ENCODE measurements at places on chromosomes 3 and 15.

DNA sequence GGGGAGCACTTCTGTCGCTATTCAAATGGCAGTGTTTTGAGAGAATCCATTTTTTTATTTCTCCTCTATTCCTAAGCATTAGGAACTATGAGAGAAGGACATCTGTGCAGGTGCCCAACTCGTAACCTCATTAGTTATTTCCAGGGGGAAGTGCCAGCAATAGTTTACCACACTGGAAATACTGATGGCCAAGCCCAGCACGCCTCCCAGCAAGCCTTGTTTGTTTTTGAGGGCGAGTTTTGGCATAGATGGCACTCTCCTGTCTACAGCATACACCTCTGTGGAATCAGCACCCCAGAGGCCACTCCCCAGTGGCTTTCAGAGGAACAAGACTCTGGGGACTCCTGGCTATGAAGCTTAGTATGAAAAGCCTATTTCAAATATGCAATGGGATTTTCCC lies 36.6 kb downstream of the FAN1 start:
- no peak overlapping the region for H3K4me3 ChIP-seq
- H3K4me1 ChIP-seq = no peaks in the 10 kb centered on the region
- no peaks in the 10 kb centered on the region for H3K27me3 ChIP-seq

- no peak overlapping the region for H3K27ac ChIP-seq
- H3K36me3 ChIP-seq = no peaks in the 10 kb centered on the region
- DNase-seq = no peak
- no peak overlapping the region for H3K4me3 ChIP-seq
- peaks cover 68% of the 10 kb centered on the region for H3K27me3 ChIP-seq
Measured at GRCh38 chr3:138112362-138112761, 3.0 kb downstream of the DZIP1L start.

DNA sequence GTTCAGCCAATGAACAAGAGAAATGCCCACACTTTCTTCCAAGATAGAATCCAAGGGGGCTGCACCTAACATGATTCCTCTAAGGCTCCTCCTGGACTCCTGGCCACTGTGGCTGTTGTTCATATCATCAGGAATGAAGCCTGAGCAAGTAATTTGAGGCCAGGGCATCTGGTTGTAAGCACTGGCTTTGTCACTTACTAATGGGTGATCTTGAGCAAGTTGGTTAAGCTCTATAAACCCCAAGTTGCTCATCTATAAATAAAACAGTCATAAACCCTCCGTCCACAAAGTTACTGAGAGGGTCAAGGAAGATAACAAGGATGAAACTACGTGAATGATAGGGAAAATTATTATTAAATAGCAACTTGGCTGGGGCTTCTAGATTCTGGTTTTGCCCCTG lies 58.3 kb downstream of the CDC25A start:
- DNase-seq = no peak
- no peaks in the 10 kb centered on the region for H3K4me1 ChIP-seq
- no peaks in the 10 kb centered on the region for H3K36me3 ChIP-seq
- no peak overlapping the region for H3K4me3 ChIP-seq
- no peak overlapping the region for H3K27ac ChIP-seq
- no peaks in the 10 kb centered on the region for H3K27me3 ChIP-seq

- no peak overlapping the region for H3K4me3 ChIP-seq
- peaks cover 23% of the 10 kb centered on the region for H3K4me1 ChIP-seq
- peak overlapping the region; percentile 92 for H3K27ac ChIP-seq
Measured at GRCh38 chr3:183468424-183468823, 40.0 kb upstream of the MCF2L2 start.

DNA sequence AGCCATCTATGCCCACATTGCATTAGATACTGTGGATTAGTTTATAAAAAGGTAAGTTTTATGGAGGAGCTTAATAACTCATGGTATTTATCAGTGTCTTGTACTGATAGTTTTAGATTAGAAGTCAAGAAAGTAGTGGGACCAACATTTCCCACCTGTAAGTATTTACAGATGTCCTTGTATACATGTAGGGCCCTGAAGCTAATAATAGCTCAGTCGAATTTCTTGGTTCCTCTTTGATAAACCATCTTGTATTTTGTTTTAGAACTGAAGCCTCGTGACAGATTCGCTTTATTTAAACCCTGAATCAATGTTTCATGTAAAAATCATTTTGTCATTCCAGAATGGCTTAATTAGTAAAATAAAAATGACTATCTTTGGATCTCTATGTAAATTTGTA lies 73.4 kb downstream of the CRYBG3 start:
- no peak for DNase-seq
- H3K27me3 ChIP-seq = no peaks in the 10 kb centered on the region
- no peak overlapping the region for H3K27ac ChIP-seq
- H3K4me3 ChIP-seq = no peak overlapping the region

GRCh38 chr3:7397097-7397496 lies 536.2 kb downstream of the GRM7 start:
- H3K36me3 ChIP-seq = no peaks in the 10 kb centered on the region
- DNase-seq = no peak
- no peaks in the 10 kb centered on the region for H3K4me1 ChIP-seq
- no peaks in the 10 kb centered on the region for H3K27me3 ChIP-seq

DNA sequence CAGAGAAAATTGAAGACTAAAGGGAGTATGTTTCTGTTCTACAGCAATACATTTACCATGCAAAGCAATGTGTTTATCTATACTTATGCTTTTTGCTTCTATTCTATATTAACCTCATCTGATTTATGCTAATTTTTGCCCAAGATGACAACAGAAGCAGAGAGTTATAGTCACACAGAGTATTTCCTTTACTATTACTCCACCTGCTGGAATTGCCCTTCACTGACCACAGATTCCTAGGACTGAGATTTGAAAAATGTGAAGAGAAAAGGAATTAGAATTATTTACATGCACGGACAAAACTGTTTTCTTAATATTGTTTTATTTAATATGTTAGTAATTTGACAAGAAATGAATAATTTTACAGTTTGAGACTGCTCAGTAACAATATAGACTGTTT lies 745.6 kb downstream of the VGLL3 start:
- no peak overlapping the region for H3K27ac ChIP-seq
- no peaks in the 10 kb centered on the region for H3K36me3 ChIP-seq
- H3K4me3 ChIP-seq = no peak overlapping the region
- no peak for DNase-seq
- no peaks in the 10 kb centered on the region for H3K4me1 ChIP-seq
- no peaks in the 10 kb centered on the region for H3K27me3 ChIP-seq

DNA sequence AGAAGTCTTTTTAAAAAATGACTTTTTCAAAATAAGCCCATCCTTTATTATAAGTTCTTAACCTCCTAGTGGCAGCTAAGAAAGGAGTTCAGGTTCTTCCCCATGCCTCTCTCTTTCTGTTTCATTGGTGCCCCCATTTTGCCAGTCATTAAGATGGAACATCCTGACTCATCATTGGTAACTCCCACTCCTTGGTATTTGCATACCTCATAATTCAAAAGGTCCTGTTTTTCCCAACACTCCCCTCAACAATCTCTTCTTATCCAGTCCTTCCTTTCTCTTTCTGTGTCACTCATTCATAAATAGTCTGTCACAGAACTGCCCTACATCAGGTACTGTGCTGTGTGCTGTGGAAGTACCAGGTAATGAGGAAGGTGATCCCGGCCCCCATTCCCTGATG lies 394.0 kb downstream of the FOXP1 start:
- peak overlapping the region; percentile 96 for H3K27ac ChIP-seq
- no peak for DNase-seq
- peaks cover 86% of the 10 kb centered on the region for H3K36me3 ChIP-seq
- peaks cover 90% of the 10 kb centered on the region for H3K4me1 ChIP-seq
- H3K27me3 ChIP-seq = no peaks in the 10 kb centered on the region

GRCh38 chr3:81268526-81268925 lies 492.9 kb downstream of the GBE1 start:
- H3K27ac ChIP-seq = no peak overlapping the region
- no peaks in the 10 kb centered on the region for H3K4me1 ChIP-seq
- H3K27me3 ChIP-seq = no peaks in the 10 kb centered on the region
- H3K36me3 ChIP-seq = no peaks in the 10 kb centered on the region
- no peak for DNase-seq

- peak overlapping the region; percentile 88 for H3K4me3 ChIP-seq
- peak; percentile 77 for DNase-seq
- peak overlapping the region; percentile 92 for H3K27ac ChIP-seq
- H3K27me3 ChIP-seq = no peaks in the 10 kb centered on the region
- peaks cover 24% of the 10 kb centered on the region for H3K36me3 ChIP-seq
- H3K4me1 ChIP-seq = peaks cover 45% of the 10 kb centered on the region
Measured at GRCh38 chr3:171460725-171461524, 720 bp upstream of the TNIK start.

- peaks cover 31% of the 10 kb centered on the region for H3K36me3 ChIP-seq
- H3K27me3 ChIP-seq = no peaks in the 10 kb centered on the region
- no peak overlapping the region for H3K27ac ChIP-seq
- H3K4me1 ChIP-seq = no peaks in the 10 kb centered on the region
- H3K4me3 ChIP-seq = no peak overlapping the region
Measured at GRCh38 chr15:100651253-100651652, 48.9 kb downstream of the ASB7 start.

DNA sequence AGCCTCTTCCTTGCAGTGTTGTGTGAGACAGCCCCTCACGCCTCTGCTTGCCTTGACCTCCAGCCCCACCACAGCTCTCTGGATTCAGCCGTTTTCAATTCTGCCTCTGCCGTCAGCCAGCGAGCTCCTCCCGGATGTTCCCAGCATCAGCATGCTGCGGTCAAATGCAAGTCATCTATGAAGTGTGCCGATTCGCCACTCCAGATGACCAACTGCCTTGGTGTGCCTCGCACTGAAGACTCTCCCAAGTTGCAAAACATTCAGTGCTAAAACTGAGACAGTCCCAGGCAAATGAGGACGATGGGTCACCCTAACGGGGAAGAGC lies 30.6 kb upstream of the RASA2 start:
- H3K4me3 ChIP-seq = no peak overlapping the region
- DNase-seq = no peak
- no peak overlapping the region for H3K27ac ChIP-seq

DNA sequence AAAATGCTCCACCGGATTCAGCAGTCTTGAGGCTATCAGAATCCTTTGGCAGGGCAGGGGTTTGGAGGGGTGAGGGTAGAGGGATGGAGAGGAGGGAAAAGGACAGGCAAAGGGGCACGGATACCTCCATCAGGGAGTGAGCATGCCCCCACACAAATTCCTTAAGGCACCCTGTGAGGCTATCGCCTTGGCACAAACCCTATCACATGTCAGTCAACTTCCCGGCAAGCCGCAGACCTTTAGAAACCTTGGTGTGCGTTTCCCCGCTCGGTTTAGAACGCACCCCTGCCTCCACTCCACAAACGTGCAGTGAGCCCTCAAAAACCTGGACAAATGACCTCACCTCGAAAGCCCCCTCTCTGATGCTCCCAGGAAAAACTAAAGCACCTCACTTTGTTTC lies 422 bp upstream of the SETMAR start:
- peaks cover 39% of the 10 kb centered on the region for H3K36me3 ChIP-seq
- H3K27ac ChIP-seq = peak overlapping the region; percentile 100

DNA sequence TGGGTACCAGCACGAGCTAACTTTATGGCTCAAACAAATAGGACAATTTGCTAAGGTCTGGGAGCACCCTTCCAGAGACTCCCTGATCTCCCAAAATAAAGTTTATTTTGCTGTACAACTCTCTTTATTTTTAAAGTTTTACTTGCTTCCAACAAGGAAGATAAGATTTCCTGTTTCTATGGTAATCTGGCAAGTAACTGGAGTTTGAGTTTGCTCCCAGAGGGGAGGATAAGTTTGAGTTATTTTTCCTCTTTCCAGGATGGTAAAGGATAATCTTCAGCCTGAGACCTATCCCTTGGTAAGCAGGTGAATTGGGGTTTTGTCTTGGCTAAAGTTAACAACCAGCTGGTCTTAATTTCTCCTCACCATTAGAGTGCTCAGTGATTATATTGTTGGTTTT lies 1019.4 kb upstream of the ALCAM start:
- H3K27me3 ChIP-seq = no peaks in the 10 kb centered on the region
- no peak overlapping the region for H3K27ac ChIP-seq
- DNase-seq = no peak
- no peaks in the 10 kb centered on the region for H3K36me3 ChIP-seq

DNA sequence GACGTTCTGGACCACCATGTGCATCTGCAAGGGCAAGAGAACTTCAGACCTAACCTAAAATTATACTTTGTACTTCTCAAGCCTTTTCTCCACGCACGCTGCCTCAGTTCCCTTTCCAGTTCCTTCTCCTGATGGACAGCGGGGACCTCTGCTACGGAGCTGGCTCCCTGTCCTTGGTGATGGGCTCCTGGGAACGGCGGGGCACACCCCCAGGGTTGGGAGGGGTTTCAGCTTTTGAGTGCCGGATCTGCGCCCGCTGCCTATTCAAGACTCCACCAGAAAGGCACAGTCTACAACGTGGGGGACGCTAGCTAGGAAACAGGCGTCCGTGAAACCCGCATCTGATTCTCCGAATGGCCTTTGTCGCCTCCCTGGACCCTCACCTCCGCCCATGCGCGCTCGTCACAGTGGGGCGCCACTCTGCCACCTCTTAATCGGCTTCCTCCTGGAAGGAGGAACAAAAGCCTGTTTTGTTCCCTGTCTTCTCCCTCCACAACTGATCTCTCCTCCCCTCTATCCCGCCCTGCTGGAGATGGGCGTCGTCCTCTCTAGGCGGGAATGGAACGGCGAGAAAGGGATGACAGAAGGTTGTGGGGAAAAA lies 2.2 kb downstream of the GPR149 start:
- H3K4me1 ChIP-seq = peaks cover 1% of the 10 kb centered on the region
- DNase-seq = no peak
- no peak overlapping the region for H3K4me3 ChIP-seq
- peaks cover 44% of the 10 kb centered on the region for H3K27me3 ChIP-seq
- no peak overlapping the region for H3K27ac ChIP-seq

DNA sequence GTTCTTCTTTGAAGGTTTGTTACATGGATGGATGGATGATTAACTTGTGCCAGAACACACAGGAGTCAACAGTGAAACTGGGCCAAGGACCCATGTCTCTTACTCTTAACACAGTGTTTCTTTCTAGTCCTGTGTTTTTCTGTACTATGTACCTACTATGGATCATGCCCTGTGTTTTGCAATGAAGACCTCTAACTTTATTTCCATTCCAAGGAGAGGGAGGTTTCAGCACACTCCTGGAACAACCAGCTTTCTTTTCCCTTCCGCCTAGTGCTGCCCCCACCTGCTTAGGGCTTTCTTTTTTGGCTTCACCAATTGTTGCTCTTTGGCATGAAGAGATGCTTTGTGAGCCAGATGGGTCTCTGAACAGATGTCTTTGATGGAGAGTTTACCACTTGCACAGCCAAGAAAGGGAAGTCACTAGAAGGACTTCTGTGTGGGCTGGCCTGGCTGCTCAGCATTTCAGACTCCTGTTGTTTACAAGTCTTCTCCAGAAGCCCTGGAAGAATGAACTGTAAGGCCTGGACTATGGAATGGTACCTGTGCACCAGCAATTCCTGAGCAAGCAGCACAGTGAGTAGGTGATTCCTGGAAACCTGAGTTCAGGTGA lies 44.5 kb downstream of the SNAPC5 start:
- no peak overlapping the region for H3K27ac ChIP-seq
- no peak for DNase-seq
- no peaks in the 10 kb centered on the region for H3K27me3 ChIP-seq
- peaks cover 59% of the 10 kb centered on the region for H3K36me3 ChIP-seq

DNA sequence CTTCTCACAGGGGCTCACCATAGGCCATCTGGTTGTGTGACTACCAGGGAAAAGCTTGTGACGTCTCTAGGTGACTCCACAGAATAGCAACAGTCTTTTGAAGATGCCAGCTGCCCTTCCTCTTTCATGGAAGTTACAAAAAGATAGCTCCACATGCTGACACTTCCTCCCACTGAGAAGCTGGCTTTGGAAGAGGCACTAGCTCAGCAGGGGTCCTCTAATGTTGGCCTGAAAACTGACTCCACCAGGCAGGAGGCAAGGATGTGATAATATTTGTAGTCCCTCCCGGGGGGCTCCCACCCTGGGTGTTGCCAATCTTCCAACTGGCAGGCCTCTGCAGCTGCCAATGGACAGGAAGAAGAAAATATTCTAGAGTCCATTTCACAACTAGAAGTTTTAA lies 343.5 kb downstream of the NEK10 start:
- no peak overlapping the region for H3K27ac ChIP-seq
- DNase-seq = no peak
- no peaks in the 10 kb centered on the region for H3K4me1 ChIP-seq

All from activated T-cell treated with anti-CD3 and anti-CD28 coated beads, Interleukin-2, amount 50 U/mL, for 24 hours (primary cell).